ENCODE measurements at places on chromosomes 2 and 18.

GRCh38 chr2:47065771-47066380 lies 89.2 kb downstream of the STPG4 start:
- DNase-seq, result no peak

DNA sequence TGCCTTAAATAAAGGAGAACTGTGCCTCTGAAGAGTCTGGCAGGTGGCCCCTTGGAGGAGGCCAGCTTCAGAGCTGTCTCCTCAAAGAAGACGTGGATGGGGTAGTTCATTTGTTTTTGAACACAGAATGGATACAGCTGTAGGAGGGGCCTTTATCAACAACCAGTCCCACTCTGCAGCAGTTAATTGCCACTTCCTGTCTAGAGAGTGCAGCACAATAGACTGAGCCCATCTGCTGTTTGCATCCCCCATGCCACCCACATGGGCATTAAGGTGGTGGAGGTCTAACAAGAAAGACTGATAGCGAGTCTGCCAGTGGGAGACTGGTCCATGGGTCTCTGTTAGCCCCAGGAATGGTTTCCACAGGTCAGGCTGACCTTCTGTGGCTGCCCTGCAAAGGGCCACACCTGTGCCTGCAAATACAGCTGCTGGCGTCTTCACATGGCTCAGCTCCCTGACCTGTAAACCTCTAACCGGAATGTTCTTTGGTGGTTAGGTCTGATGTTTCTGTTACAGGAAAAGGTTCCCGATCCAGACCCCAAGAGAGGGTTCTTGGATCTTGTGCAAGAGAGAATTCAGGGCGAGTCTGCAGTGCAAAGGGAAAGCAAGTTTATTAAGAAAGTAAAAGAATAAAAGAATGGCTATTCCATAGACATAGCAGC lies 153.3 kb upstream of the ITGA6 start:
- DNase-seq, result peak; percentile 6

DNA sequence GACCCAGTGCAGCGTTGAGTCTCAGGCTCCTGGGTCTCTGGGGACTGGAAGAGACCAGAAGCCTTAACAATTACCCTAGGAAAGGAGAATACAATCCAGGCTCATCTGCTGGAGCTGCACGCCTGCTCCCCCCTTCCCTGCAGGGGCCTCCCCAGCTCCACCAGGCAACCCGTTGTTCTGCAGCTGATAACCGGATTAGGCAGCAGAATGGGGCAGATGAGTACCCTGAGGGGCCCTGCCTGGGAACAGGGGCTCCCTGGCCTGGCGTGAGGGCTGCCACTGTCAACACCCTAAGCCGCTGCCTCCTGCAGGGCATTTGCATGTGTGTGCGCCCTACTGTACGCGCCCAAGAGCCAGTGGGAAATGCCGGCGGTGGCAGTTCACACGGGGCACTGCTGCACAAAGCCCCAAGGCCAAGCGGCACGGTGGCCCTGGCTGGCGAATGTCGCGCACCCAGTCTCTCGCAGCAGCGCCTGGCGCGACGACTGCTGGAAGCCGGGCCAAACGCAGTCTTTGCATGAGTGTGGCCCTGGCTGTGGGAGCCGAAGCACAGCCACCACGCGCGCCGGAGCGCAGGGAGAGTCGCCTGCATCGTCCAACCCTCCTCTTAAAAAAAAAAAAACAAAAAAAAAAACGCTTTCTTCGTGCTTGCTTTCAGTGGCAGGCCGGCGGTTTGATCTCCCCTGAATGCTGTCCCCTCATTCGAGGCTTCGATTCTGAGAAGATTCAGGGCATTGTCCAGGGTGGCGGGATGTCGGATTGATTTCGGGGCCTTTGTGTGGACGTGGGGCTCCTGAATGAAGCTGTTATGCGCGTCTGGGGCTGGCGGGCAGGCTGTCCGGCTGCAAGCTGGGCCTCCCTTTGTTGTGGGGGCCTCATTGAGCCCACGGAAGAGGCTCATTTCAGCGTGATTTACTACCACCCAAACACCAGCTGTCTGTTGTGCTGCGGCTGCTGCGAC lies 63.8 kb downstream of the SETBP1 start:
- DNase-seq, result no peak

DNA sequence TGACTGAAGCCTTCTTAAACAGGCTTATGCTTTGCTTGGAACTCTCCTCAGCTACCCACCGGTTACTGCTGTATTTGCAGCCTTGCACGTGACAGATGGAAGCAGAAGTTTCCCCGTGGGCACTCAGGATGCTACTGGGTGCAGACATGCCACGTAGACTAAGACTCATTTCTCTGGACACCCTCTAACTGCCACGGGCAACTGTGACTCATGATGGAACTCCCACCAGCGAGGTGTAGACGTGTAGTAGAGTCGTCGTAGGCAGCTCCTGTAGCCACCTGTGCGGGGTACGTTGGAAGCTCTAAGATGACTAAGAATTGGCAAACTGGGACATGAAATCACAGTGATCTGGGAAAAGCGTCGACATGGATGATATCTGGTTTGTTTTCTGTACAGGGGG lies 27.5 kb downstream of the TSHZ1 start:
- DNase-seq, result no peak

GRCh38 chr2:44928483-44929158 lies 12.9 kb upstream of the SIX3 start:
- DNase-seq, result no peak

DNA sequence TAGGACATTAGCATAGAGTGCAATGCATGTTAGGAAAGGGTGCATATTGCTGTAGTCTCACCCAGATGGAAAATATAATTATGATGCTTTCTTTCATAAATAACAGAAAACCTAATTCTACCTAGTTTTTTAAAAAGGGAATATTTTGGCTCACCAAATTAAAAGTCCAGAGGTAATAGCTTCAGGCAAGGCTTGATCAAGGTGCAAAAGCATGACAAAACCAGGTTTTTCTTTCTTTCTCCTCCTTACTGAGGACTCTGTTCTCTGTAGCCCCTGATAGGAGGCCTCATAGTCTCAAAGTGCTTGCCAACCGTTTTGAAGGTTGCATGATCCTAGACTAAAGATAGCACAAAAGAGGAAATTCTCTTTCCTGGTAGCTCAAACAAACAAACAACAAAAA lies 349.9 kb downstream of the CTNNA2 start:
- no peak for DNase-seq

- no peak for DNase-seq
These were observed 109.1 kb downstream of the CDK15 start for GRCh38 chr2:201915446-201915845.

- no peak for DNase-seq
These were observed 34.6 kb upstream of the IL37 start for GRCh38 chr2:112876257-112876970.

DNA sequence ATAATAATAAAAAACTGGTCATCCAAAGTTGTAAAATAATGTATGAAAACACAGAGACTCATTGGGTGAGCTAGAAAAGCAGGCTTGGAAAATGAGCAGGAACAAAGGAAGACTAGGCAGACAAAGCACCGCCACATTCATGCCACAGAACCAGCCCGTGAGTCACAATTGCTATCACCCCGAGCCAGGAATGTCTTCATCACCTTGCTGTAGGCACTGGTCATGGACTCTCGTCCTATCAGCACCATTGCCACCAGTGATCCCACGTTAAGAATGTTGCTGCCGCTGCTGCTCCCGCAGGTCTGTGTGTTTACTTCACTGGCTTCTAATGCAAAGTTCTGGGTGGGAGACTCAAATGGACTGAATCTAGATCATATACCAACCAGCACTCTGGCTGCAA lies 417.9 kb downstream of the PID1 start:
- DNase-seq, result no peak

DNA sequence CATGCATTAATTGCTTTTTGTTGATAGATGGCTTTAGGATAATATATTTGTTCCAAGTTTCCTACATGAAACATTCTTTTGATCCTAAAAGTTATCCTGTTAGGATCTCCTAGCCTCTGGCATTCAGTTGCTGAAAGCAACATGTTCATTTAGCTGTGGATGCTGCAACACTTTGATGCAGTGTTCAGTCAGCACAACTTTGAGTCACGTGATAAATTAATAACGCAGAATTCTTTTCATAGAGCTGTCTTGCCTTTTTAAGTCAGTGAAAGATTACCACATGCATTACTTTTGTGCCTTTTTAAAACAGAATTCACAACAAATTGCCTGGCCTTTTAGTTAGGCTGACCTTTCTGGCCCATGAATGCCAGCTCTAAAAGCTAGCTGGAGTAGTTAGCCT lies 1467.9 kb upstream of the ZEB2 start:
- DNase-seq, result no peak

GRCh38 chr2:61288070-61288841 lies 126.3 kb downstream of the C2orf74 start:
- DNase-seq, result no peak

GRCh38 chr2:101030866-101031554 lies 28.9 kb downstream of the RPL31 start:
- no peak for DNase-seq

- DNase-seq, result no peak
These were observed 61.4 kb downstream of the CYRIA start for GRCh38 chr2:16604236-16604635.

DNA sequence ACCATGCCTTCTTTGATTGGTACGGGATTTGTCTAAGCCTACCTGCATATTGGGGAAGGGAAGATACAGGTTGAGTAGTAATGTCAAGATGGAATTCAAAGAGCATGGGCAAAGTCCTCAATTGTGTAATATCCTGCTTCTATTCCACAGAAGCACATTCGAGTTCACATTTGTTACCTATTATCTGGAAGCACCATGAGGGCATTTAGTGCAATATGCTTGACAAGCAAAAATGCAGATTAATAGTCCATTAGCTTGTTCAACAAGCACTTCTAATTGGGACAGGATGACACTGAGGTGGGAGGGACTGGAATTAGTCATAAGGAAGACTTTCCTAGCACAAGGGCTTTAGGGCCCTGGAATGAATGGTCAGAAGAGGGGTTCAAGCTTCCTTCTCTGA lies 40.5 kb downstream of the MYO5B start:
- DNase-seq, result no peak

DNA sequence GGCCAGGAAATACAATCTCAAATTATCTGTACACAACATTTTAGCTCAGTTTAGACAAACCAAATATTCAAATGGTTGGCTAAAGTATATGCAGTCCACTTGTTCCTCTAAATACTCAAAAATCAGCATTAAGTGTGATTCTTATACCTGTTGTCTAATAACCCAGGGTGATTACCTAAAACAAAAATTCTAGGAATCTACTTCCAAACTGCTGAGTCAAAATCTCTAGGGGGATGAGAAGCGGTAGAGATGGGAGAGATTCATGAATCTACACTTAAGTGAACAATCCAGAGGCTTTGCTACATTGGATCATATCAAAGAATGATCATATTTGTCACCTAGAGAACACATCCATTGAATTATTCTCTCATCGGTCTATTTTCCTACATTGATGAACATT lies 420.9 kb upstream of the PKDCC start:
- no peak for DNase-seq

DNA sequence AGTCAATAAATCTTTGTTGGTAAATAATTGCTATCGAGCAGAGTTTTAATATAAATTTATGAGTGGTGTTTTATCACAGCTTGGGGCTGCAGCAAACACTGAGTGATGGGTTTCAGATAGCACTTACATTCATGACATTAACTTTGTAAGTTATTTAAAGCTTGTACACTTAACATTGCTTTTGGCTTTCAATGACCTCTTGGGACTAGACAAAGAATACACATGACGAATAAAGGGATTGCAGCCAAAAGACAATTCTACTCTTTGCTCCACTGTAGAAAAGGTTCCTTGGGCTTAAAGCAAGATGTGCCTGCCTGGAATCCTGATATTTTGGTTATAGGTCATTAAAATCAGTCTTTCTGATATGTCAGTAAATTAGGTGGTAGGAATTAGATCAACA lies 299.5 kb downstream of the GBX2 start:
- DNase-seq, result no peak

DNA sequence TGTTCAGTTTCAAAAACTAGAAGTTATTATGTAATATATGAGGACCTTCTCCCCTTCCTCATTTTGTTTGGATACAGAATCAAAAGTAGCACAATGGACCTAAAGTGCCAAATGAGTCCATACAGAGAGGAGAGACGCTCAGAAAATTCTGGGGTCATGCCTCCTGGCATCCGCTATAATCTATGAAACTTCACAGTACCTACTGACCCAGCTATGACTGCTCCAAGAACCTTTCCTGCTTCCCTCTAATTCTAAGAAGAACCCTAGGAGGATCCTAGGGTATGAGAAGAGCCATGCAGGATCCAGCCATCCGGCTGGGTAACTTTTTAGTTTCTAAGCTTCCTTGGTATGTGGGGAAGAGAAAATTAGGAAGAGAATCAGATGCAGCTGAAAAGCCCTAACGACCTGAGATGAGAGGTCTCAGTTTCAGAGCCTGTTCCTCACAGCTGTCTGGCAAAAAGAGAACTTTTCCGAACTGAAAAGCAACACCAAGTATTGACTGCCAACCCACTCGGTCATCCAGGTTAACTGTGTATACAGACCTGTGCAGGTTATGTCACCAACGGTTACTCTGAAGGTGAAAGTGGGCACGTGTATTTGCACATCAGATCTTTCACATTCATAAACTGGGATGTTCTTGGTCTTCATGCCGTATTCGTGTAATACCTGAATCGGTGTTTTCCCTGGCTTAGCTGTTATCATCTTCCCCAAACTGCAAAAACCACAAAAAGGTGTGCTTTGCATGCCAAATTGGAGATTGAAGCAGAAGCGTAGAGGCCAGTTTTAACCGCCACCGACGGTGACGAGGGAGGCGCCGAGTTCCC lies 1.1 kb downstream of the PRKRA start:
- no peak for DNase-seq

DNA sequence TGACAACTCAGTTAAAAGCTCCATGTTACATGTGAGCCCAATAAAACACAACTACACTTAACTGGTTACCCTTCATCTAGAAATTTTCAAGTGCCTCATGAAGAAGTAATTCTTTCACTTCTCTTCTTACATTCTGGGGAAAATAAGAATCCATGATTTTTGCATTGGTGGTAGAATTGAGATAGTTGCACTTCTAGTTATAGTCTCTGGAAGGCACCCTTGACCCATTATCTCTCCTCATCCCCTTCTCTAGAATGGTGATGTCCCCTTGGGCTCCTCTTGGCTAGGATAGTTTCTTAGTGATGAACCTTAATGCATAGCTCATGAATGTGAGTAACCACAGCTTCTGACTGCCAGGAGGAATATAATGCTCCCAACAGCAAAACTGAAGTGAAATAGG lies 3.6 kb downstream of the LGALSL start:
- DNase-seq, result no peak

DNA sequence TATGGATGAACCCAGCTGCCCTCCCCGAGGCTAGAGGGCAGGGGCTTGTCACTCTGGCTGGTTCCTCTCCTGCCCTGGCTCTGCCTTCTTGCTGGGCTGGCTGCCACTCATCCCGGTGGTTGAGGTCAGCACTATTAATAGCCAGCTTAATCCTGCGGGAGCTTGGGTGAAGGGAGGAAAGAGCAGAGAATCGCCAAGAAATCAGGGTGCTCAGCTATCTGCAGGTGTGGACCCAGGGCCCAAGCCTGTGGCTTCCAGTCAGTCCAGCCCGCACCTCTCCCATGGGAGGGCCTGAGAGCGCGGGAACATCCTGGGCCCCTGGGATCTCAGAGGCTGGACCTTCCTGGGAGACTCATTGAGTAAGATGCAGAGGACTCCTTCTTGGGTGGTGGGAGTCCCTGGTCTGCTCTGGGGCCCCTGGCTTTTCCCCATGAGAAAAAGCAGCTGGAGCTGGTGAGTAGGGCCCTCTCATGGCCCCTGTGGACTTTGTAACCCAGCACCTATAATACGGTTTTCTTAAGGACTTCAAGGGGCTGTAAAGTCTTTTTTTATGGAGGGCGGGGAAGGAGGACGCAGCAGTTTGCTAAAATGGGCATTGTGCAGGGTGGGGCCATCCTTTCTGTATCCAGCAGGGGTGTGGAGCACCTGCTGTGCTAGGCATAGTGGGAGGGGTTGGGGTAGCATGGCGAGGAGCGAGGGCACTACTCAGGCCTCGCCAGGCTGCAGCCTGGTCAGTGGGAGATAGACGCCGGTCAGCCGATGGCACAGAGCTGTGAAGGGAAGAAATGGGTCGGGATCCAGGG lies 27.4 kb upstream of the CNNM3 start:
- DNase-seq, result no peak

Measured in naive thymus-derived CD8-positive, alpha-beta T cell (primary cell).